Activated CD8-positive, alpha-beta memory T cell treated with anti-CD3 and anti-CD28 coated beads for 4 hours (primary cell): ENCODE measurements at places on chromosomes 6 and 20.

GRCh38 chr20:1885254-1885653 is 10.0 kb upstream of the SIRPA start:
- no peak for DNase-seq

DNA sequence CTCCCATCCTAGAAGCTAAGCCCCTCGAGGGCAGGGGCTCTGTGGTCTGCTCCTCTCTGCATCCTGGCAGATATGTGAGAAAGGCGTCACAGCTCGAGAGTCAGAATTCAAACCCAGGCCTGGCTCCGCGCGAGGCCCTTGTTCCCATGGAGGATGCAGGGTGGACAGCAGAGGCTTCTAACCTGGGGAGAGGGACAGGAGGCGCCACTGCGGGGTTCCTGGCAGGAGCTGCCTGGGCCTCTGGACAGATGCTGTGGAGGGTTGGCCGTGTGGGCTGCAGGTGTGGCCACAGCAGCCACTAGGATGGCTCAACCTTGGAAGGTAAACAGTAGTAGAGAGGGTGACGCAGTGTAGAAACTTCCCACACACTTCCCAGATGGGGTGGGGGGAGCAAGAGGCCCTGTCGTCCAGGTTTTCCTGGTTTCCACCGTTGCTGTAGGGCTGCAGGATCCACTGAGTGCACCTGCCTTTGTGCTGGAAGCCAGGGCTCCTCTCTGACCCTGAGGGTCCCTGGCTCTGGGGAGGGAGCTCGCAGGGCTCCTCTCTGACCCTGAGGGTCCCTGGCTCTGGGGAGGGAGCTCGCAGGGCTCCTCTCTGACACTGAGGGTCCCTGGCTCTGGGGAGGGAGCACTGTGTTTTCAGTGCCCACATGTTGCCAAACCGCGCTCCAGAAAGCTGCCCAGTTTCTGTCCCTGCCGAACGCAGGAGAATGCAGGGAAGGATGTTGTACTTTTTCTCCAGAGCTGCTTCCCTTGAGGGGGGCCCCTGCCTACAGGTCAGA is 14.2 kb downstream of the RBM38 start:
- no peak for DNase-seq

GRCh38 chr6:163775313-163775712 is 360.8 kb downstream of the QKI start:
- no peak for DNase-seq

DNA sequence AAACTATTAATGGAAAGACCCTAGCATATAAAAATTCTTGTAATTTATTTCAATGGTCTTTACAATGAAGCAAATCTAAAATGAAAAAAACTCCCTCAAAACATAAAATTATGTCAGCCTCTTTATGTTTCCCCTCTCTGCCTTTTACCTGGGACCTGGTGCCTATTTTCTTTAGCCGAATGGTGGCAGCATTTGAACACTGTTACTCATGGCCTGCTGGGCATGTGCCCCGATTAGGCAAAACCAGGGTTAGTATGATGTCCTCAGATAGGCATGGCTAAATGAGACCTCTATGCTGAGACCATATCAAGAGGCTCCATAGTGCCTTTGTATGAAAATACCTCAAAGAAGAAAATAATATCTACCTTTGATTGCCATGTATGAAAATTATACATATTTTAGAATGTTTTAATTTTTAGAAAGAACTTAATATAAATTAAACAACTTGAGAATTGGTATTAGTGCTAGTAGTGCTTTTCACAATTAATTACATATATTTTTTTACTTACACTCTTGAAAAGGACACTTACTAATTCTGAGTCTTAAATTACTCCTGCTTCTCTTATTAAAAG is 22.5 kb upstream of the C6orf58 start:
- DNase-seq: no peak

DNA sequence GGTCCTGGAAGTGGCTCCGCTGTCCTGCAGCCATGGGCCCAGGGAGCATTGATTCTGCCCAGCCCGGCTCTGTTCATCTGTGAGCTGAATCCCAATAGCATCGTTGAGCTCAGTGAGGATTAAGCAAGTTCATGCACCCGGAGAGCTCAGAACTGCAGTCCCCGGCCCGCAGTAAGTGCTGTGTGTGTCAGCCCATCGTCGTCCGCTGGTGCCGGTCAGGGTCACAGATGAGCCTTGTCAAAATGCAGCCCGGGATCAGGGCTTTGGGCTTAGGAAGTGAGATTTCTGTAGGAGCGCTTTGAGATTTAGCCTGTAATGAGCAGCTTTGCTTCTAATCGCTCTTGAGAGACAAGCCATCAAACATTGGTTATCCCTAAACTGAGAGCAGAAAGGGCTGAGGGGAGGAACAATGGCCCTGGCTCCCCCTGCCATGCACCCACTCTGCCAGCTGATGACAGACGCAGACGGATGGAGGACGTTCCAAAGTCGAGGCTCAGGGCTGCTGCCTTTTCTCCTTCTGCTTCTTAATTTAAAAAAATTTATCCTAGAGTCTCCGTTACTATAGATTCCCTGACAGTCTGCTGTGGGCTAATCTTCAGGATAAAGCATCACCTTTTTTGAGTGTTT is 25.6 kb upstream of the SULF2 start:
- DNase-seq: no peak

DNA sequence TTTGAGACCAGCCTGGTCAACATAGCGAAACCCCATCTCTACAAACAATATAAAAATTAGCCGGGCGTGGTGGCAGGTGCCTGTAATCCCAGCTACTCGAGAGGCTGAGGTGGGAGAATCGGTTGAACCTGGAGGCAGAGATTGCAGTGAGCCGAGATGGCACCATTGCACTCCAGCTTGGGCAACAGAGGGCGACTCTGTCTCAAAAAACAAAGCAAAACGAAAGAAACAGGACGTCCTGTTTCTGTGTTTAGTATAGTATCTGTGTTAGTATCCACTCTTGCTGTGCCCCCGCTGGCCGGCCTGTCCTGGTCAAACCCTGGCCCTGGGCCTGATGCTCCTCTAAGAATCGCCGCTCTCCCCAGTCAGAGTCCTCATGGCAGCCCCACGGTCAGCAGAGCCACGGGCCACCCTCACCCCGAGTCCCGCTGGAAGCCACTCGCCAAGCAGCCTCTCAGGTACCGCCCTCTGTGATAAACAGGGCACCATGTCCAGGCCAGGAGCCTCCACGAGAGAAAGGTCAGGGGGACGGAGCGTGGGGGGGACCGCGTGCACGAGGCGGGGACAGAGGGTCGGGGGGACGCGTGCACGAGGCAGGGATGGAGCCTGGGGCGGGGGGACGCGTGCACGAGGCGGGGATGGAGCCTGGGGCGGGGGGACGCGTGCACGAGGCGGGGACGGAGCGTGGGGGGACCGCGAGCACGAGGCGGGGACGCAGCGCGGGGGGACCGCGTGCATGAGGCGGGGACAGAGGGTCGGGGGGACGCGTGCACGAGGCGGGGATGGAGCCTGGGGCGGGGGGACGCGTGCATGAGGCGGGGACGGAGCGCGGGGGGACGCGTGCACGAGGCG is 384.5 kb downstream of the SMOC2 start:
- DNase-seq: no peak

- no peak for DNase-seq
Measured at GRCh38 chr20:25230166-25230831, 17.6 kb upstream of the PYGB start.

DNA sequence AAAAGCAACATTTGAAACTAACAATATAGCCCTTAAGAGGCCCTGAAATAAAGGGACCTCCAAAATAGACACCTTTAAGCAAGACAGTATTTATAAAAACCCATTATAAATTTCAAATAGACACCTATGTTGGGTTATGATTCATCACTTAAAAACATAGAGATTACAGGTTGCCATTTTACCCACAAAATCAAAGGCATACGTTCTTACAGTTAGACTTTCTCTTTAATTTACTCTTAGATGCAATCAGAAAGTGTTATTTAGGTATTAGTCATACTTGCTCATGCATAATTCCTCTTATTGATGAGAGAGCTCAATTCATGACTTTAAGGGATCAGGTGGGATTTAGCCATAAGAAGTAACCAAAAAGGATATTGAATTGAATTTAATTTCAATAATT is 51.5 kb upstream of the TMEM200A start:
- DNase-seq: no peak

GRCh38 chr20:1817577-1818211 is 77.5 kb upstream of the SIRPA start:
- DNase-seq: no peak

GRCh38 chr20:37500311-37500710 is 20.7 kb upstream of the NNAT start:
- no peak for DNase-seq

GRCh38 chr6:144683216-144684070 is 398.3 kb downstream of the UTRN start:
- DNase-seq: no peak

DNA sequence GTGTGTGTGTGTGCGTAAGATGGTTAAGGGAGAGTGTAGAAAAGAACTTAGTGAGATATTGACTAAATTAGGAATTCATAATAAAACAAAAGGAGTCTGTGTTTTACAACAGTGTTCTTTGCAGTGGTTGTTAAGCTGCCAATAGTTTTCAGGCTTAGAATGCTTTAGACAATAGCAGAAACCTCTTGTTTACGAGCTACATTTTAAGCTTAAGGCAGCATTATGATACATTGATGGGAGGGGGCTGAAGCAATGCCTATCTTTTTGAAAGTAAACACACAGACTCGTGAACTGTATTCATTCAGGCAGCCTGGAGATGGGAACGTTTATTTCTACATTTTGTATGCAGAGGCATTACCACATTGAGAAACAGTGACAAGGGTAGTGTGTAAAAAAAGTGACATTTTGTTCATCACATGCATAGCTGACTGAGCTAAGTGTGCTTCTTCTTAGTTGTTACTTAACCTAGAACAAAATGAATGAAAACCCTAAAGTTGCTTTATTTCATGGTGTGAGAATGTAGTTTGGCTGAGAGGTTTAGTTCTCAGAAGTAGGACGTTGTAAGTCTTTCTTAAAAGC is 21.2 kb downstream of the CLVS2 start:
- no peak for DNase-seq

- no peak for DNase-seq
Measured at GRCh38 chr6:7587631-7588100, 2.3 kb upstream of the SNRNP48 start.

GRCh38 chr20:38926934-38927616 is 858 bp downstream of the FAM83D start:
- no peak for DNase-seq

GRCh38 chr6:142448091-142448729 is 146.4 kb downstream of the ADGRG6 start:
- no peak for DNase-seq

- no peak for DNase-seq
Measured at GRCh38 chr6:50128420-50129005, 78.8 kb upstream of the DEFB112 start.

GRCh38 chr20:62350098-62350628 is 16.9 kb downstream of the LAMA5 start:
- no peak for DNase-seq

DNA sequence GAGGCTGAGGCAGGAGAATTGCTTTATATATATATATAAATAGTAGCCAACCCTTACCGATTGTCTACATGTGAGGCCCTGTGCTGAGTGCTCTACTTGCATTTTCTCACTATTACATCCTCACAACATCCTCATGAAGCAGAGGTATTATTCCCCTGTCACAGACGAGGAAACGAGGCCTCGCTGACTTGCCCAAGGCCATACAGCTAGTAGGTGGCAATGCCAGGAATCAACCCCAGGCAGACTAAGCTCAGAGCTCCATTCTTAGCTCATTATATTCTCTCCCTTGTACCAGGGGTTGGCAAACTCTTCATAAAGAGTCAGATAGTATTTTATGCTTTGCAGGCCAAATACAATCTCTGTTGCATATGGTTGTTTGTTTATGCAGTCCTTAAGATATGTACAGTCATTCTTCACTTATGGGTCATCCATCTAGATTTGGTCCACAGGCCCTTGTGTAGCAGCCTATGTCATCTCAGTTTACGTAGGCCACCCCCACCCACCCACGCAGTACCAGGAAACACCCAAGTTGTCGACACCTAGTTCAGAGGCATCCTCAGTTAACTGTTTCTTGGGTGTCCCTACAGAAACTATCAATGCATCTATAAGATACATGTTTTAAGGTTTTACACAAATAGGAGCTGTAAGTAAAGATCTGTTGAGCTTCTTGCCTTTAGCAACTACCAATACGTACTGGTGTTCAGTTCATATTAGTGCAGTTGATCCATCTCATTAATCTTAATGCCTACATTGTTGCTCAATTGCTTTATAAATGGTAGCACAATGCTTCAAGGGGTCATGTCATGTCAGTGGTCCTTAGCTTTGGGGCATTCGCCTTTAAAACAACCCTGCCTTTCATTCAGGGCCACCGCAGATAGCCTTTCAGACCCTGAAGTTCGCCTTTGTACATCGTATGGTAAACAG is 3.0 kb downstream of the CASS4 start:
- DNase-seq: peak; percentile 60

- DNase-seq: no peak
Measured at GRCh38 chr6:157128235-157128775, 195.0 kb downstream of the TMEM242 start.

GRCh38 chr6:100343316-100344077 is 121.2 kb downstream of the SIM1 start:
- DNase-seq: no peak

DNA sequence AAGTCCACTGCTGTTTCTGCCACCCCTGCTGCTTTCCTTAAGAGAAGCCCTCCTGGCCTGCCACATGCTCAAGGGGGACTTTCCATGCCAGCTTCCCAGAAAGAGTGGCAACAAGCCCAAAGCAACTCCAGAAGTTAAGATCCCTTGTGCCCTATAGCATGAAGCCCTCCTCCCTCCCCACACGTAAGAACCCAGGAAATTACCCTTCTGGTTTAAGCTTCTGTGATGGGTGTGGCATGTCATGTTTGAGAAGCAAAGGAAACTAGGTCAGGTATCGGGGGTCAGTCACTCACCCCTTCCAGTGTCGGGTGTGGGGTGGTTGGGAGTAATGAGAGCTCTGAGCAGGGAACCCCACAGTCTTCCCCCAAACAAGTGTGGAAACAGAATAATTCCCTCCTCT is 196.1 kb downstream of the LRFN2 start:
- DNase-seq: no peak

- DNase-seq: no peak
Measured at GRCh38 chr6:4491501-4492260, 284.5 kb upstream of the CDYL start.

GRCh38 chr6:130526466-130526865 is 160.6 kb downstream of the TMEM200A start:
- no peak for DNase-seq

GRCh38 chr6:135014353-135014832 is 40.2 kb downstream of the HBS1L start:
- no peak for DNase-seq

DNA sequence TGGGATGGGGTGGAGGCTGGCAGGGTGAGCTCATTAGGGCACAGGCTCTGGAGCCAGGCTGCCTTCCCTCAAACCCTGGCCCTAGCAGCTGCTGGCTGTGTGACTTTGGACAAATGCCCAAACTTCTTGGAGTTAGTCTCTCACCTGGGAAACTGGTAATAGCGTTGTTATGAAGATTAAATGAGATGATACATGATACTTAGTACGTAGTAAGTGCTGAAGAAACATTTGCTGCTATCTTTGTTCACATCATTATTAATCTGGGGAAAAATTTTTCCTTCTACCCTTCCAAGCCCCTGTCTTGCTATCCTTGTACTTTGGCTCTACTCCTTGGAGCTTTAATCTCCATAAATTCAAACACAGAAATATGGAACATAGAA is 22.3 kb upstream of the PPARD start:
- no peak for DNase-seq
